ENCODE measurements at places on chromosomes 5 and 9.

DNA sequence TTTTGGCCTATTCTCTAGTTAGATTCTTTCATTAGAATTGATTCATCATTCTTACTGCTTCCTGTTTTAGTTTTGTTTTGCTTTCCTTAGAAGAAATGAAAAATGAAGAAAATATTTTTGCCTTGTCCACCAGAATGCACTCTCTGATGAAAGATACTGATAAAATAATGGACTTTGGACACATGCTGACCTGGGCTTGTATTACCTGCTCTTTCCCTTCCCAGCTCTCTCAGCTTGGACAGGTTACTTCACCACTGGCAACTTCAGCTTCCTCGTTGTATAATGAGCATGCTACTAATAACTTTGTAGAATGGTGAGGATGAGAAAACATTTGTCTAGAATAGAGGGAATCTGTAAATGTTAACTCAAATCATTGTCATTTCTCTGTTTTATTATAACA lies 1468.1 kb upstream of the WWC1 start:
- no peak for DNase-seq

DNA sequence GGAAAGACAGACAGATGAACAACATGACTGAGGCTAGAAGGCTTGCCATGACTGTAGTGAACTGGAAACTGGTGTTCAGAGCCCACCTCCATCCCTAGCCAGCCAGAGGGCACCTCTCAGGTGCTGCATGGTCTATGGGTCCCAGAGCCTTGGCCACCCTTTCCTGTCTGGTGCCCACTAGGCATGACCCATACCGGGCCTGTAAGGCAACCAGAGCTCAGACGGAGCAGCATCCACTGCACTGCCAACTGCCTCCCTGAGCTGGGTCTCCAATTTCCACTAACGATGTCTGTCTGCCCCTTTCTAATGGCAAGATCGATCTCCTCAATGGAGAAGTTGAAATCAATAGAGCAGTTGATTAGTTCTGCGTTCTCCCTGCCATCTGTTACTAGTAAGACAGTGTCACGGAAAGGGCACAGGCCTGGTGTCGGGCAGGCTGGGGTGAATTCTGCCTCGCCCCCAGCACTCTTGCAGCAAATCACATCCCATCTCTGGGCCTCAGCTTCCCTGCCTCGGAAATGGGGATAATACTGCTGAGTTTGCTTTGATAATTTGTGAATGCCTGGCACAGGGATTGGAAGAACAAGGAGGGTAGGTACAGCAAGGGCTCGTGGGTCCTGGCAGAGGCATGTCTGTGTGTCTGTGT lies 172.3 kb upstream of the MVB12B start:
- DNase-seq = no peak

DNA sequence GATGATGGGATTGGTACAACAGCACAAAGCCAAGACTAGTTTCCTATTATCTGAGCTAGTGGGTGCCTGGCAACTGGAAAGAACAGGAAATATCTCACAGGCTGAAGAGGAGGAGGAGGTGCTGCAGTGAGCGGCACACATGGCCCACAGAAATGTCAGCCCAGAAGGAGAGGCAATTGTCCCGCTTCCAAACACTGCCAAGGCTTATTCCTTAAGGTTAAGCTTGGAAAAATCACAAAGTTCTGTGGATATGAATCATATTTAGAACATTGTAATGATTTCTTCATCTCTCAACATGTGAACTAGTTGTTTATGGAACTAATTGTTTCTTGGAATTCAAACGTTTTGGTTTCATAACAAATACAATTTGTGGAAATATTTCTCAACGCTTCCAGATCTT lies 1019.5 kb upstream of the SEMA6A start:
- no peak for DNase-seq

DNA sequence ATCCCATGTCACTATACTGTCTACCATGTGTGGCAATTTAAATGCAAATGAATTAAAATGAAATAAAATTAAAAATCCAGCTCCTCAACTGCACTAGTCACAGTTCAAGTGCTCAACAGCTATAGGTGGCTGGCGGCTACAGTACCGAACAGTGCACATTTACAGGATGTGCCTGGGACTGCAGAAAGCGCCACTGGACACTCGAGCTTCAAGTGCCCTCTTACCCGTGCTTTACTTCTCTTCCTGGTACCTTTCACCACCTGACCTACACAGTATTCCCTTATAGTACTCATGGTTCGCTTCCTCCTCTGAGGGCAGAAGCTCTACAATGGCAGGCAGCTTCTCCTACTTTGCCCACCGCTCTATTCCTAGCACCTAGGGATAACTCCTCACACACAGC lies 166.6 kb downstream of the FANCC start:
- no peak for DNase-seq

GRCh38 chr5:43683884-43684471 lies 81.0 kb downstream of the NNT start:
- no peak for DNase-seq

DNA sequence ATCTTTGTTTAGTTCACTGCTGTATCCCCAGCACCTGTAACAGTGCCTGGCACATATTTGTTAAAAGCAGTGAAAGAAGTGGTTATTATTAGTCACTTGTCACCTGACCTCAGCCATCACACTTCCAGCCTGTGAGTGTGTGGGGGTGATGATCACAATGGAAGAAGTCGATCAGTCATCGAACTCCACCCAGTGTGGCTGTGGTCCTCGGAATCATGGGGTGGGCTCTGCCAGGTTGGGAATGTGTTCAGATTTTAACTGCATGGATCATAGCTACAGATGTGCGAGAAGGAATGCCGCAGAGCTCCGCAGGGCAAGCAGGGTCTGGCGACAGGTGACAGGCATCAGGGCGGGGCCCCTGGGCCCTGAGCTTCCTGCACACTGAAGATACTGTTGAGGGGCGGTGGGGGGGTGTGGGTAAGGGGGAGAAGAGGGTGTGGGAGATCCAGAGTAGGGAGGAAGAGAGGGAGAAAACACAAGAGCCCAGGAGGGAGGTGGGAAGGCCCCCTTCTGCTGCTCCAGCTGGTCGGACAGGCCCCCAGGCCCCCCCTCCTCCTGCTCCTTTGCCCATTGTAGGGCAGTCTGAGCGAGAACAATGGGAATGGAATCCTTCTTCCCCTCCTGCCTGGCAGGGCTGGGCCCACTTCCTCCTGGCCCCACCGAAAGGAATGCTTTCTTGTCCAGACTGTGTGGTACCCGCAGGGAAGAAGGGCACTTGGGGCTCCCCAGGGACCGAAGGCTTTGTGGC lies 89.6 kb downstream of the SPRY4 start:
- no peak for DNase-seq
